ENCODE measurements at places on chromosomes 2 and 18.
A peak's percentile ranks its signal among the peaks of the same experiment; 100 is the strongest.

DNA sequence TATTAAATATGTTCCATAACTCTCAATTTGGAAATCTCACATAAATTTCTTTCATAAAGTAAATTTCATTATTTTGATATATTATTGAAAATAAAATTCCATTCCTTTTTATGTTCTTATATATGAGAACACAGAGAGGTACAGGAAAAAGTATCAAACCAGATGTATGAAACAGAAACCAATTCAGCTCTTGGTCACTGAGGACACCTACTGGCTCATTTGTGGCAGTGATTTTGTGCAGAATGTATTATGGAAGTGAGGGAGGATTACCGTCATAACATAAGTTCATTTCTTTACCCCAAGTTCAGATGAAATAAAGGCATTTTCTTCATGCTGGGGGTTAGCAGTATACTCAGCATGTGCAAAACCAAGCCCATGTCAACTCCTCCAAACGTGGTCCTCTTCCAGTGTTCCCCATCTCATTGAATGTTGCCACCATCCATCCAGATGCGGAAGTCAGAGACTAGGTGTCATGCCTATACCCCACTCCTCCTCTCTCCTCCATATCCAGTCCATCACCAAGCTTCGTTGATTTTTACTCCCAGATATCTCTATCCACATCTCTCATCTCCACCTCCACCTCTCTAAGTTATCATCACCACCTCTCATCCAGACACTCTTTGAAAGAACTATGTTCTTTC lies 41.7 kb upstream of the MALL start:
- peak; percentile 28 for DNase-seq

- DNase-seq: no peak
Observed at GRCh38 chr2:157839822-157840221, 36.3 kb downstream of the ACVR1 start.

DNA sequence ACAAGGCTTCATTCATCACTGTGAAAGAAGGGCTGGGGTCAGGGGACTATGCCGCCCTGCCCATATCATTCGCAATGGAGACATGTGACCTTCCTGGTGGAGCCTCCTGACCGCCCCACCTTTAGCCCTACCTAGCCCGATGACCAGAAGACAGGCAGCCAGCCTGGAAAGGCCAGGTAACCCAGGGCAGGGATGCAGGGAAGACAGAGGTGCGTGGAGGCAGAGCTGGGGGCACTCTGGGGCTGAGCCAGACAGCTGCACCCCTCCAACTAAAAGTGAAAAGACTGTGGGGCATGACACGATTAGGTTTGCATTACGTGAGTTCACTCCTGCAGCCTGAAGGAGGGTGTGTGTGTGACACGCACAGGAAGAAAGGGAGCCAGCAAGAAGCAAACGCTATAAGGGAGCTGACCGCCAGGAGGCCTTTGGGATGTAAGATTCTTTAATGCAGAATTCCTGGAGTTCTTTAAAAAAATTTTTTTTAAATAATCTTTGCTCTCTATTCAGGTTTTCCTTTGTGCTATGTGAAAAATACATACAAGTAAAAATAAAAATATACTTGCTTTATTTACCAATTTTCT lies 3.7 kb upstream of the HES6 start:
- DNase-seq: no peak

- no peak for DNase-seq
Observed at GRCh38 chr2:127404466-127405254, 13.6 kb upstream of the PROC start.

GRCh38 chr2:208042041-208042440 lies 16.7 kb upstream of the PLEKHM3 start:
- no peak for DNase-seq

- DNase-seq: no peak
Observed at GRCh38 chr2:226045080-226045479, 645.6 kb downstream of the NYAP2 start.

DNA sequence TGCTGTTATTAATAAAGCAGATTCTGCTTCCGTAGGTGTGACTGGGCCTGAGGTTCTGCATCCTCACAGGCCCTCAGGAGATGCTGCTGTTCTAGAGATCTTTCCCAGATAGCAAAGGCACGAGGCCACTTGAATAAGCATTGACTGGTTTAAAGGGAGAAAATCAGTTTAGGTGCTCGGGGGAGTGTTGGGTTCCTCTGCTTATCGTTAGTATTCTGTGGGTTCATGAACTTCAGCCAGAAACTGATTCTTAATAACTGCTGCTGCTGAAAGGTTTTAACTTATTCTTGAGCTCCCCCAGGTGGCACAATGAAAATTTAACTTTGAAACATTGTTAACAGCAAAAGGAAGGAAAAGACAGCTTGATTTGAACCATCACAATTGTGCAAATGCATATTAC lies 56.9 kb downstream of the ITGA6 start:
- DNase-seq: no peak

DNA sequence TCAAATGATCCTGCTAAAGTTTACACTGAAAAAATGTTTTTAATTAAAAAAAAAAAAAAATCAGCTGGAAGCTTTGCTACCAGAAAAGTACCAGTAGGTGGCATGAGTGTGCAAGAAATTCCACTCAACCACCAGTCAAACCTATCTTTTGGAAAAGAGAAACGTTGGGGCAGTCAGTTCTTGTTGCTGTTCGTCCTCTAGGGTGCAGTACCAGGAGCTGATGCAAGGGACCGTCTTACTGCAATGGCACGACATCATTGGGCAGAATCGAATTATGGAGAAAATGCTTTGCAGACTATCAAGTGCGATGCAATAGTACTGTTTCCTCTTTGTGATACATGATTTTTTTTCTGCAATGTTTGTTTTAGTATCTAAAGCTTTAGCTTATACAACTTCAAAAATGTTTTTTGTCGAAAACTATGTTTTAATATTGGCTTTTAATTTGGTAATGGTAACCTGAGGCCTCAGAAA lies 18.3 kb downstream of the YPEL5 start:
- DNase-seq: peak; percentile 51

DNA sequence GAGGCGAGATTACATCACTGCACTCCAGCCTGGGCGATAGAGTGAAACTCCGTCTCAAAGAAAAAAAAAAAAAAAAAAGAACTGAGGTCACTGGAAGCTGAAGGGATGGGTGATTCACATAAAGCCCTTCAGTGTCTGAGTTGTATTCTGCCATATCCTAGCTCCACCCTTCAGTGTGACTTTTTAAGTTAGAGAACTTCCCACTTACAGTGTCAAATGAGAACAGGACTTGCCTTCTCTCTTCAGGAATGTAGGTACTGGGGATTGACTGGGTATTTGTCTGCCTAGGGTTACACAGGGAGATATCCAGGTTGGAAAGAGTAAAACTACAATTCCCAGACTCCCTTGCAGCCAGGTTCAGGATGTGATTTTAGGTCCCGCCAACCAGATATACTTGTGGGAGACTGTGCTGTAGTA lies 37.9 kb downstream of the EHD3 start:
- DNase-seq: no peak

GRCh38 chr2:213238753-213239495 lies 45.3 kb upstream of the SPAG16 start:
- DNase-seq: peak; percentile 38

GRCh38 chr2:210961249-210961648 lies 404.9 kb downstream of the CPS1 start:
- DNase-seq: no peak

DNA sequence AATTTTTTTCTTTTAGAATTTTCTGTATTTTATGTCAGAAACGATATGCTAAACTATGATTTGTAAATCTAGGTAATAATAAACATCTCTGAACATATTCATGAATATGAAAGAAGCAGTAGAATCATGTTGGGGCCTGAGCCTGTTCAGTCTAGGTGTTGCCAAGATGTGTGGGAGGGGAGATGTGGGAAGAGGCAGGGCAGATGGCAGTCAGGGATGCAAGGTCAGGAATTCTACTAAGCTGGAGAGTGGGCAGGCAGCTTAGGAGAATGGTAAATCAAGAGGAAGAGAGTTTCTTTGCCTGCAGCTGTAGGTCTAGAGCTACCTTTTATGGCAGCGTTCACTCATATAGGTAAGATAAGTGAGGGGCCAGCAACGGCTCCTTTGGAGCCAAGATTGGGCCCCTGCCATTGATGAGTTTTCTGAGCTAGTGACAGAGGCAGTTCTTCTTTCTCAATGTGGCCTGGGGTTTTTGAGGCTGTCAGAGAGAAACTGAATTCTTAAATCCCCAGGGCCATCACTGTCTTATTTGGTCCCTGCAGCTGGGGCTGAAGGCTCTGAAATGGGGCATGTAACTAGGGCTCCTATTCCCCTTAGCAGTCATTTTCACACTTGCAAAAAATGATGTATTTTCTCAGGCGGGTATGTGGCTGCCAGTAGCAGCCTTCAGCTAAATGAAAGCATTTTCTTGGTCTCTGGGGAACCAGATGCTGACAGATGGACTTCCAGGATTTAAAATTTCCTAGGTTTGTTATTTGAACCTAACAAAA lies 232.8 kb downstream of the PIK3C3 start:
- DNase-seq: no peak

DNA sequence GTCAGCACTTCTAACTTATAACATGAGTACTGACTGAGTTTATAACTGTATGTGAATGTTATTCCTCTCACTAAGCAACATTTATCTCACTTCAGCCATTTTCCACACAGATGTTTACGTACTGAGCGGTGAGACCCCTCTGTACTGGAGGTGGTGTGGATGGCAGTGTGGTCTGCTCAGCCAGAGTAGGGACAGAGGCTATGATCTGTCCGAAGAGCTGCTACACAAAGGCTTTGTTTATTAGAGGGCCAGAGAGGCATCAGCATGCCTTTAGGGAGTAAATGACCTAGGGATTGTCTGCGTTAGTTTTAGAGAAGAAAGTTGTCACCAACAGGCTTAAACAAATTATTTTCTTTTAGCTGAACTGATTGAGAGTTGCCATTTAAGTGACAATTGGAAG lies 23.2 kb upstream of the TACR1 start:
- DNase-seq: no peak

- no peak for DNase-seq
Observed at GRCh38 chr2:123908522-123908921, 116.6 kb upstream of the CNTNAP5 start.
